ENCODE measurements at places on chromosomes 1 and 21.

DNA sequence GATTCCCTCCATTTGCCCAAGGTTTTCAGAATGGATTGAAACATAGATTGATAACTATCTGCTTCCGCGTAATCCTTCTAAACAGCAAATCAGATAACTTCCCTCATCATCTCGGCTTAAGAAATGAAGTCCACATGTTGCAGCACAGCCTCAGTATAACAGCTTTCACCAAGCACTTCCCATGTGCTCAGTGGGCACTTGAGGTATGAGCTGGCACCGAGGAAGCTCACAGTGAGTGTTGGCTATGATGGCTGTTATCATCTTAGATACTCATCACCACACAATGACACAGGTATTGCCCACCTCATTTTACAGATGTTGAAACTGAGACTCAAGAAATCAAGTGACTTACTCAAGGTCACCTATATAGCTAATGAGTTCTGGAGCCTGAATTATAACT is 43.2 kb downstream of the RCSD1 start:
- DNase-seq: no peak

GRCh38 chr1:53308506-53308905 is 19.4 kb downstream of the LRP8 start:
- no peak for DNase-seq

- no peak for DNase-seq
These were observed 58.0 kb downstream of the CLIC4 start for GRCh38 chr1:24803220-24803619.

DNA sequence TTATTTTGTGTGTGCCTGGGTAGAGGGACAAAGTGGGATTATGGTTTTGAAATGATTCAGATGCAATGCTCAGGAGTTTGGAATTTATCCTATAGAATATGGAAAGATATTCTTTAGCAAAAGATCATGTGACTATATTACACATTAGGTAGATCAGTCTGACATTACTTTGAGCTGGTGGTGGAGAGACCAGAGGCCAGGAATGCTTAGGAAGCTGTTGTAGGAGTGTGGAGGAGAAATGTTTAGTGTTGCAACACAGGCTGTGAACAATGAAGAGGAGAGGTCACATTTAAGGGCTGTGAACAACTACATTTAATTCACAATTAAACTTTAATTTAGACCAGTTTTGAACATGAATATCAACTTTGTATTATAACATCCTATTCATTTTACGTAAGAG is 45.3 kb upstream of the PODN start:
- no peak for DNase-seq

GRCh38 chr1:222547944-222548671 is at the start of gene HHIPL2:
Gene HHIPL2, minus strand, starts transcription at chr1:222548104. Its CDS starts 60 bp downstream, at chr1:222548044.
- DNase-seq: no peak

DNA sequence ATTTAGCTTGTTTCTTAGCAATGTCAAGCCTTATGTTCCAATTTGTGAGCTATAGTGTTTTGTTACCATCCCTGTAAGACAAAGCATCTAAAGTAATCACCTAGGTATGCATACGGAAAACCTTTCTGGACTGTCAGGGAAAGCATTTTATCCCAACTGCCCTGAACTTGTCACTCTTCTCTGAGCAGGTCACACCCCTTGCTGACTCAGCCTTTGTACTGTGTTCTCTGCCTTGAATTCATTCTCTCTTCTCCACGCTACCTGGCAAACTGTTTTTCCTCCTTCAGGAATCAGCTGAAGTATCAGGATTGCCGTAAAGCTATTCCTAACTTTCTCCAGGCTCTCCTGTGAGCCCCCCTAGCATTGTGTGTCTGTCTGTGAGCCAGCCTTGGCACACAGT is 54.2 kb downstream of the PBX1 start:
- no peak for DNase-seq

- DNase-seq: no peak
These were observed 74.9 kb downstream of the ROR1 start for GRCh38 chr1:63848733-63849132.

DNA sequence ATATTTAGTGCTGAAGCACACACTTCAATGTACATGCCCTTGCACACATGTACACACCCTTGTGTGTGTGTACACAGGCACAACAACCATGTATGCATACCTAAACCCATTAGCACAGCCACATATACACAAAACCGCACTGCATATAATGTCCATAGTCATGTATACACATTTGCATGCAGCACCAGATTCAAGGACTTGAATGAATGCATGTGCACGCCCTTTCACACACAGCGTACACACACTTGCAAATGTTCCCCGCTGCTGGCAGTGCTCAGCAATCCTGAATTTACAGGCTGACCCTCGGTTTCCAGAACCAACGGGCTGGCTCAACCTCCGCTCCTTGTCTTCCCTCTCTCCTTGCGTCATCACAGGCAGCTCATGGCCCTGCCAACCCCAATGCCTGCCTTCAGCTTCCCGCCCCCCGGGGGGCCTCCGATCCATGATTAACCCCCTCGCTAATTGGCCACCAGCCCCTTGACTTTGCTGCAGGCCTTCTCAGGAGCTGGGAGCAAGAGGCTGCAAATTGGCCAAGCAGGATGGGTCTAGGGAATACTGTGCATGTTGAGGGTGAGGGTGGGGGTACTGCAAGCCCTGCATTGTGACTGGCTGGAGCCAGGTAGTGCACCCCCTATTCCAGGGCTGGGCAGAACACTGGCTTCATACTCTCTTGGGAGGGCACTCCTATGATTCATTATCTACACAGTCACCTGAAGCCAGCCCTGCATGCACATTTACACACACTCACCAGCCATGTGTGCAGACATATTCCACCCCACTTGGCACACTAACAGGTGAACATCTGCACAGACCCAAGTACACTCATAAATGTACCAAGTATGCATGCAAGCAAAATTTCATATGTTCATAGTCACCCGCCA is 7.9 kb downstream of the GPR3 start:
- peak; percentile 20 for DNase-seq

- no peak for DNase-seq
These were observed 1251.1 kb downstream of the AMY1C start for GRCh38 chr1:105000793-105001192.

DNA sequence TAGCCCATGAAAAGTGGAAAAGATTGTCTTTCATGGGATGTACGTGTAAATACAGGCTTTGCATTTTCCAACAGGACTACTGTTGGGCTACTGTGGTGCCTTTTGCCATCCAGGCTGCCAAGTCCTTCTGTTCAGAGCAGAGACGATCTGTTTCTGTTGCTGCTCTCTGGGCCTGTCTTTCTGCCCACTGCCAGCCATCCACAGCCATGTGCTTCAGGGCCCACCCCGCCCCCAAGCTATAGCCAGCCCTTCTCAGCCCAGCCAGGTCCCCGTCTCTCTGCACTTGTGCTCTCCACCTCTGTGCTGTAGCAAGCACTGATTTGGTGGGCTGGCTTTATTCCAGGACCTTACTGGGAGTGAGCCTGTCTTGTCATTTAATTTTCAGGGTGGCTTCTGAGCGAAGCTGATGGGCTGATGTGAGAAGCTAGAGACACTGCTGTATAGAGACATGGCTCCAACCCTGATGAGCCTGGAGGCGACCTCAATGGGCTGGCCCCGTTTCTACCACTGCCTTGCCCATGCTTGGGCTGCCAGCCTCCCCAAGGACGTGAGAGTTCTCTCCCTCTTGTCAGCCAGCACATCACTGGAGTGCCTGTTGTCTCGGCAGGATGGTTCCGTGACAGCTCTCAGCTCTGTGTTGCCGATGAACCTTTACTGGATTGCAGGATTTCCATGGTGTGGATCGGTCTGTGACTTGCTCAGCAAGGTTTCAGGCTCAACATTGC is 137.8 kb downstream of the PEX14 start:
- DNase-seq: no peak

DNA sequence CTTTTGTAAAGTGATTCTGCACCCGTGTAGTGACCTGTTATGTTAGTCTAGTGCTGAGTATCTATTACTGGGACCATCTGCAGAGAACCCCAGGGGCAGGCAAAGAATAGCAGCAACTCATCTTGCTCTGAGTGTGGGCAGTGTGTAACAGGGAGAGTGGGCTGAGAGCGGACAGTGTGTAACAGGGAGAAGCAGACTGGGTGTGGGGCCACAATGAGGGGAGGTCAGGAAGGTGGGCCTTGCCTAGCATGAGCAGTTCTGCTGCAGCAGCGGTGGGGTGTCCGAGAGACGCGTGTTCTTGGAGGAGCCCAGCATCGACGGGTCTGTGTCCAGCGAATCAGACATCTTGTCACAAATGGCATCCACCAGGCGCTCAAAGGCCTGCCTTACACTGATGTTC is 41.2 kb upstream of the NRDC start:
- no peak for DNase-seq

DNA sequence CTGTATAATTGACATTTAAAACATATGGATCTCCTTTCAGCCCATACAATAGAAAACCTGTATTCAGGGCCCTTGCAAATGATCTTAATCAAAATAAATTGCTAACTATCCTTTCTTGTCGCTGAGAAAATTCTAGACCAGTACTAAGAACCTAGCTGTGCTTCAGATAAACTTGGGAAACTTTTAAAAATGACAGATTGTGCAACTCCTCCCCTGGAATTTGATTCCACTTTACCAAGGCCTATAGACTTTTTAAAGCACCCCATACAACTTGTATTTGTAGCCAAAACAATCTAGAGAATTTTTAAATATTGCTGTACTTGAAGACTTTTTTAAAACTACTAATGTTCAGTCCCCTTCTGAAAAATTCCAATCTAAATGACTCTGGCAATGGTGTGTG is 51.6 kb downstream of the ZNF644 start:
- no peak for DNase-seq

DNA sequence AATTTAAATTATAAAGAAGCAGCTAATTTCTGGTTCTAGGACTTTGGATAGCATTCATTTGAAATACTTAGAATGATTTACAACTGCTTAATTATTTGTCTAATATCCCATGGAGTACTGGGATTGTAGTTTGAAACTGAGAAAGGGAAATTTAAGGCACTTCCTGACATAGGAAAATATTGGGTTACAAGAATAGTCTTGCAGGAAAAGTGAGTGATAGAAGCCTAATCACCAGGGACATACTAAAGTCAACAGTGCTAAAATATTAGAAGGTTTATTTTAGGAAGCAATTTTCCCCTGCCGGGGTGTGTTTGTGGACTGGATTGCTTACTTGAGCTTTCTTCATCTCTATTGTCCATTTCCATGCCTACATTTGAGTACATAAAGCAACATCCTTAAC is 661.6 kb downstream of the ADGRL2 start:
- no peak for DNase-seq

GRCh38 chr1:53299233-53299632 is 28.6 kb downstream of the LRP8 start:
- no peak for DNase-seq

GRCh38 chr1:9929431-9930385 is 13.5 kb downstream of the LZIC start:
- DNase-seq: no peak

GRCh38 chr1:32701421-32701911 is 1.1 kb downstream of the SYNC start:
- DNase-seq: peak; percentile 10

- DNase-seq: no peak
These were observed 43.5 kb upstream of the SCCPDH start for GRCh38 chr1:246680696-246681130.

DNA sequence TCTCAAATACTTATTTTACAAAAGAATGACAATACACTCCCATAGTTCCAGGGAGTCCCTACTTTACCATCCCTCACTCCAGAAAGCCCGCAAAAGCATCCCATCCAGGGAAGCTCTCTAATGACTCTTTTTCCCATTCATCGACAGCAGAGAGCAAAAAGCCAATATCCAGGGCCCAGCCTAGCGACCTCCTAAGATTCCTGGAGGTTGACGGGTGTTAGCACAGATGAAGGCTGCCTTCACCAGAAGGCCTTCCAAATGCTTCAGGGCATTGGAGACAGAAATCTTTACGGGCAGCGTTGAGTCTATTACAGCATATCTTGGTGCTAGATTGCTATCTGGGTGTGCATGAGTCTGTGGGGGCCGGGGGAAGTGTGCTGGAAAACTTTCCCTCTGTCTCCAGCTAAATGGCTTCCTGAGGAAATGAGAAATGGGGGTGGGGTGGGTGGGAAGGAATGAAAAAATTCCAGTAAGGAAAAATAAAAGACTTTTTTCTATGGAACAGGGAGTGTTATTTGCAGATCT is 136.6 kb downstream of the PROX1 start:
- no peak for DNase-seq

DNA sequence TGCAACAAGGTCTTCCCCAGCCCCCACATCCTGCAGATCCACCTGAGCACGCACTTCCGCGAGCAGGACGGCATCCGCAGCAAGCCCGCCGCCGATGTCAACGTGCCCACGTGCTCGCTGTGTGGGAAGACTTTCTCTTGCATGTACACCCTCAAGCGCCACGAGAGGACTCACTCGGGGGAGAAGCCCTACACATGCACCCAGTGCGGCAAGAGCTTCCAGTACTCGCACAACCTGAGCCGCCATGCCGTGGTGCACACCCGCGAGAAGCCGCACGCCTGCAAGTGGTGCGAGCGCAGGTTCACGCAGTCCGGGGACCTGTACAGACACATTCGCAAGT is 3.8 kb downstream of the ZBTB18 start:
- no peak for DNase-seq

DNA sequence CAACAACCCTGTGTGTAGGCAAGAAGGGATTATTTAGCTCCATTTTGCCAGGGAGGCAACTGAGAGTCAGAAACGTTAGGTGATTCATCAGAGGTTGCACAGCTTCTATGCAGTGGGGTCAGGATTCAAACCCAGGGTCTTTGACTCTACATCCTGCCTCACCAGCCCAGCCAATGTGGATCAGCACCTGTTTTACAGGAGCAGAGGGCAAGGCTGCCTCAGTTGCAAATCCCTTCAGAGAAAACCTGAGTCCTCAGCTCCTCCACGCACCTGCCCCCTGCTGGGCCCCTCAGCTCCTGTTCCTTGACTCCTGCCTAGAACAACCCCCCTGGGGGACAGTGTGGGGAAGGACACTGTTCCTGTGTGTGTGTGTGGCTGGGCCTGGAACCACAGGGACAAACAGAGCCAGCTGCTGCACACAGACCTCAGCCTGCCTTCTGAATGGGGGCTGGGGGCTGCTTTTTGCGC is 61.6 kb downstream of the LRRN2 start:
- DNase-seq: no peak

DNA sequence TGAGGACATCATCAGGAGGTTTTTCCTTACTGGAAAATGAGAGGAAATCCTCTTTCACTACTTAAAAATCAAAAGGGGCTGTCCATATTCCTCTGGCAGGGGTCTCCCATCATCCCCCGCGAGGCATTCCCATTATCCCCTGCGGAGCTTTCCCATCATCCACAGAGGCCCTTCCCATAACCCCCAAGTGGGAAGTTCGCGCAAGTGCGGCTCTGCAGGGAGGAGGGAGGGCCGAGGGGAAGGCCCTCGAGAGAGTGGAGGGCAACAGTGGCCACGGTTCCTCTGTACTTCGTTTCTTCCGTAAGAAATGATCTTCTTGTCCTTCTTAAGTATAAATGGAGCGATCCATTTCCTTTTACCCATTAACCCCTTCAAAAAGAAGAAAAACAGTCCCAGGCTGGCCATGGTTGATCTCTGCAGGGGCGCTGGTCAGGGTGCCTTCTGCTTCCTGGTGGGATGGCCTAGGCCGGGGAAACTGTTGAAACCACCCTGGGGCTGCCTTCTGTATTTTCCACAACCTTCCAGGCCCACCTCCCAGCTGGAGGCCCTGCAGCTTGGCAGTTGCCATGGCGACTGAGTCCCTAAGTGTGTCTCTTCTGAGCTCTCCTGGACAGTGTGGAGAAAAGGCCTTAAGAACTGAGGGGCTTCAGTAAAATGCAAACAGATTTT is 3.6 kb upstream of the RSPH1 start:
- no peak for DNase-seq

- DNase-seq: no peak
These were observed 142.0 kb downstream of the MRPL39 start for GRCh38 chr21:25465263-25465662.
